Activated T-cell treated with anti-CD3 and anti-CD28 coated beads, Interleukin-2, amount 50 U/mL, for 4 hours (primary cell): ENCODE measurements at places on chromosomes 12 and 14.

DNA sequence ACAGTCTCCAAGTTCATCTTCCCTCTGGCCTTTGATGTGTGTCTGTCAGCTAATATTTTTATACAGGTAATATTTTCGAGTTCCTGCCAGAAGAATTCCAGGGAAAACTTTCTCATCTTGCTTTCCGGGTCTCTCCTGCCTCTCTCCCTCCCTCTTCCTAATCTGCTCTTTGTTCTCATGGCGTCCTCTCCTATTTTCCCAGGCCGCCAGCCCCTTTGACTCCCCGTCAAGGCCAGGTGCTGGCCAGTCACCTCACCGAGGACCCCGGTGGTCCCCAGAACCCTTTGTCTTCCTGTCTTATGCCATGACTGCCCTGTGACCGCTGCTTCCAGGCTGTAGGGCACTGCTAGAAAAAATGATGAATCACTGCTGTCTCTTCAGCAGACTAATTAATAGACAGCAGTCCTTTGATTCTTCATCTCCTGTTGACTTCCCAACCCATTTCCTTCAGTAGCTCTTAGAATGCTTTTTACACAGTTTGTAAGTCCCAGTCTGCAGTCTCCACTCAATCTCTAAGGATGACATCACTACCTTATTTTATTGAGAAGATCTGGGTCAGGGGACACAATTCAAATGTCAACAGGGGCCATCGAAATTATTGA, 40.7 kb downstream of the PPFIBP1 start:
- no peak for DNase-seq

DNA sequence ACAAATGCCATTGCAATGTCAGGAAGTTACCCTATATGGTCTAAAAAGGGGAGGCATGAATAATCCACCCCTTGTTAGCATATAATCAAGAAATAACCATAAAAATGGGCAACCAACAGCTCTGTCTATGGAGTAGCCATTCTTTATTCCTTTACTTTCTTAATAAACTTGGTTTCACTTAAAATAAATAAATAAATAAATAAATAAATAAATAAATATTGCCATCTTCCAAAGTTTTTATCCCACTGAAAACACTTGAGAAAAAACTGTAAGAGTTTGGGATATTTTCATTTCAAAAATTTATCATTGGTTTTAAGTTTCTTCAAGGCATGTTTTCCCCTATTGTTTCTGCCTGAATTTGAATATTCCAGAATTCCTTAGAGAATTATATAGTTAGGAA, 89.8 kb downstream of the SYT10 start:
- no peak for DNase-seq

GRCh38 chr12:132029503-132030300, 80.0 kb downstream of the EP400 start:
- no peak for DNase-seq

GRCh38 chr14:94773655-94774343, 3.9 kb upstream of the GSC start:
- DNase-seq, result no peak

DNA sequence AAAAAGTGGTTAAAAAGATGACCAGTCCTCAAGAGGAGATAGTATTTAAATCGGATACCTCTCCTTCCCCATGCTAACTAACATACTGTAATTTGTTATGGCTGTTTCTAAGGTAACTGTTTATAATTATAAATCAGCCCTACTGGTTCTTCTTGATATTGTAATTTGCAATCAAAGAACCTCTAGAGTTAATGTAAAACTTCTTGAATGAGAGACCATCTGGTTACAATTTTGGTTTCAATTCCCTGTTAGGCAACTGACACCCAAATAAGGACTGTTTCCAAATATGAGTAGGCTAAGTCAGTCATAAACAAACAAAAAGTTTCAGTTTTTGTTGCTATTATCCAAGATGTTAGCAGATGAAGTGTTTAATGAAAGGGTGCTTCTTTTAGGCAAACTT, 120.2 kb upstream of the DNM1L start:
- no peak for DNase-seq

- DNase-seq, result no peak
These were observed 18.0 kb downstream of the GALNT6 start for GRCh38 chr12:51373187-51373586.

- DNase-seq, result no peak
These were observed 27.6 kb upstream of the P2RX4 start for GRCh38 chr12:121182222-121182893.

DNA sequence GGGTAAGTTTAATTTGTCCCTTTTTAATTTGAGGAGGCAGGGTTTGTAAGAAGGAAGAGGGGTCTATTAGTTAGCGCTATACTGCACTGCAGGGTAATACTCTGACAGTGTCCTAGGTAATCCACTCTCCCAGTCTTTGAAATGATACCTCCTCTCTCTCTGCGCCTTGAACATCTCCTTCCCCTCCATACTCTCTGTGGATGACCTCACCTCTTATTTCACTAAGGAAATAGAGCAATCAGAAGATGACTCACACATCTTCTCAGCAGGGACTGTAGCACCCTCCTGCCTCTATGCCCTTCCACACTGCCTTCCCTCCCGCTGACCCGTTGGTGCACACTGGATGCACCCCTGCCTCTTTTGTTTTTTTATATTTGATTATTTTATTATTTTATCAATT, 94.2 kb downstream of the GRIP1 start:
- no peak for DNase-seq
